ENCODE measurements at places on chromosomes 3 and 15.

GRCh38 chr3:127858937-127859336, 36.6 kb upstream of the MGLL start:
- DNase-seq = no peak

GRCh38 chr3:115018694-115019093, 128.4 kb downstream of the ZBTB20 start:
- DNase-seq = no peak

GRCh38 chr15:101048176-101048575, 129.0 kb downstream of the LRRK1 start:
- no peak for DNase-seq

- peak; percentile 54 for DNase-seq
These were observed 71.1 kb upstream of the OXTR start for GRCh38 chr3:8840556-8840955.

DNA sequence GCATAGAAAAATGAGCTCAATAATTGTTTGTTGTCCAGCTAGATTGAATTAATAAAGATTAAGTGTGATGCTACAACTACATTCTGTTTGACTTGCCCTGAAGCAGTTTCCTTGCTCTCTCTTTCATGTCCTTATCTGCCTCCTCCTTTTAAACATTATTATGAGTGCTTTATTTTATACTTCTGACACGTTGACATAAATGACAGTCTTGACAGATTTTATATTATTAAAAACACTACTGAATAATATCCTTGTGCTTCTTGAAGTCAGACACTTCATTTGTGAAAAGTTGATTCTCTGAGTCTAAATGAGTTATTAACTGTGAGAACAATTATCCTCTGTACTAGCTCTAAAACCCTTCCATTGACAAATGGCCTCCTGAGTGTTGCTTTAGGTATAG, 58.2 kb downstream of the PLCL2 start:
- no peak for DNase-seq

DNA sequence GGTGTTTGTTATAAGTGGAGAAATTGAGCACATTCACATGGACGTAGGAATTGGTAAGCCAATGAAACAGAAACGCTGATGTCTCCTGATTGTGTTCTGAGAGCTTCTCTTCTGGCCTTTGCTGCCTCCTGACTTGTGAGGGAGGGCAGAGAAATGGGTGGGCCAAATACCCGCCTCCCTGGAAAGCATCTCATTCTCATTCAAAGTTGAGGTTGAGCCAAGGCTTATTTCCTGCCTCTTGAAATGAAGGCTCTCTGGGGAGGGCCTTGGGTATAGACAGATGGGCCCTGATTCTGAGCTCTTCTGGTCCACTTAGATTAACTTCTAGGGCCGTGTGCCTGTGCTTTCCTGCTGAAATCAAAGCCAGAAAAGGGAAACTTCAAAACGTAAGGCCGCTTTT, 57.4 kb upstream of the MYZAP start:
- peak; percentile 70 for DNase-seq

- DNase-seq = no peak
These were observed 58.5 kb downstream of the CCNL1 start for GRCh38 chr3:157101486-157101885.

DNA sequence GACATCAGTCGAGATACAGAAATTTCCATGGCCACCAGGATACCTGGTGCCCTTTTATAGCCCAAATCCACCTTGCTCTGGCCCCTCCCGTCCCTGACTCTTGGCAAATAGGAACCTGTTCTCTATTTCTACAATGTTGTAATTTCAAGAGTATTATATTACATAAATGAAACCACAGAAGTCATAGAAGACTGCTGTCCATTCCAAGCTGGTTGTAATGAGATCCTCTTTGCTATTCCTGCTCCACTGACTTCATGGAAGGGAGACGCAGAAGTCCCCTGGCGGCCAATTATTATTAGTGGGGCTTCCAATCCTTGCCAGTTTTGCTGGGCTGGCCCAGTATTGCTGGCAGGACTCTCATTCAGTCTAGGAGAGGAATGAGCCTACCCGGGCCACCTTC, 26.6 kb downstream of the DCP1A start:
- DNase-seq = no peak

Data from umbilical cord (tissue), 2 donors.